ENCODE measurements at places on chromosomes 5 and 9. TPM values are rescaled to one million over a fixed set of nuclear protein-coding genes. Genes with fewer than 3 reads are reported as not detected.

DNA sequence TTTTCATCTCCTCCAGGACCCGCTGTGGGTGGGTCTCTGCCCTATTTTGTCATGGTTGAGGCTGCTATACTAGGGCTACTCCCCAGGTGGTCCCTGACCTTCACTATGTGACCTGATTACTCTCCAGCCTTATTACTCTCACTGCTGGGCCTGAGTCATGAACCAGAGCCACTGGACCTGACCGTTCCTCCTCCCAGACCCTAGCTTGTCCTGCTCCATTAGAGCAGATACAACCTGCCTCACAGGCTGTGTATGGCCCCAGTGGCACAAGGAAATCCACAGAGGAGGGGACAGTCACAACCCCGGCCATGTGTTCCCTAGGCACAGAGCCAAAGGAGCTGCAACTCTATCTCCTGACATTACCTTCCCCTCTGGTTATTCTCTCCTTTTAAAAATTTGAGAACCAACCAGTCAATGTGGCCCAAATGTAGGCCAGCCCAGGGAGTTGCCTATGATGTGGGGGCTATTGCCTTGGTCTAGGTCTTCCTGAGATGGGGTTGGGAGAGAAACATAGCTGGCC lies 96.0 kb upstream of the FSTL4 start:
- H3K4me1 ChIP-seq, result no peaks in the 10 kb centered on the region
- no peak for DNase-seq
- H3K4me3 ChIP-seq, result no peak overlapping the region
- H3K27ac ChIP-seq, result no peak overlapping the region

GRCh38 chr9:105363837-105364236 lies 84.0 kb upstream of the FSD1L start:
- H3K4me3 ChIP-seq, result no peak overlapping the region
- H3K4me1 ChIP-seq, result peaks cover 10% of the 10 kb centered on the region
- peaks cover 15% of the 10 kb centered on the region for H3K36me3 ChIP-seq
- no peaks in the 10 kb centered on the region for H3K27me3 ChIP-seq

DNA sequence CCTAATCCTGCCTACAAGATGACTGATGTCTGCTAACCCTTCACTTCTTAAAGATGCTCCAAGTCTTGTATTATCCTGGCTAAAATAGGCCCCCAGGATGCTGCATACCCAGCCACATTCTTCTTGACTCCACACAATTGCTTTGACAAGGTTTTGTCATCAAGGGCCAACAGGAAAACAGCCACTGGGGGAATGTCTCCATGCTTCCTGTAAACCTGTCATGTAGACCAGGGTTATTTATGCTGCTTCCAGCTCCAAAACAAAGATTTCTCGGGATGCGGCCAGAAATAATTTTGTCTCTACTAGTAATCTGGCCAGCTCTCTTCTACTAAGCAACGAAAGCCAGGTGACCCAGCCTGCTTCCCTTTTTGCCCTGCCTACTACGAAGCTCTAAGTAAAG lies 53.8 kb downstream of the SHB start:
- DNase-seq, result no peak
- peaks cover 46% of the 10 kb centered on the region for H3K4me1 ChIP-seq
- H3K27ac ChIP-seq, result no peak overlapping the region
- no peak overlapping the region for H3K4me3 ChIP-seq
- H3K36me3 ChIP-seq, result no peaks in the 10 kb centered on the region

The GRXCR2 gene
- total RNA-seq, result not detected

The SLC34A1 gene
- not detected for total RNA-seq

DNA sequence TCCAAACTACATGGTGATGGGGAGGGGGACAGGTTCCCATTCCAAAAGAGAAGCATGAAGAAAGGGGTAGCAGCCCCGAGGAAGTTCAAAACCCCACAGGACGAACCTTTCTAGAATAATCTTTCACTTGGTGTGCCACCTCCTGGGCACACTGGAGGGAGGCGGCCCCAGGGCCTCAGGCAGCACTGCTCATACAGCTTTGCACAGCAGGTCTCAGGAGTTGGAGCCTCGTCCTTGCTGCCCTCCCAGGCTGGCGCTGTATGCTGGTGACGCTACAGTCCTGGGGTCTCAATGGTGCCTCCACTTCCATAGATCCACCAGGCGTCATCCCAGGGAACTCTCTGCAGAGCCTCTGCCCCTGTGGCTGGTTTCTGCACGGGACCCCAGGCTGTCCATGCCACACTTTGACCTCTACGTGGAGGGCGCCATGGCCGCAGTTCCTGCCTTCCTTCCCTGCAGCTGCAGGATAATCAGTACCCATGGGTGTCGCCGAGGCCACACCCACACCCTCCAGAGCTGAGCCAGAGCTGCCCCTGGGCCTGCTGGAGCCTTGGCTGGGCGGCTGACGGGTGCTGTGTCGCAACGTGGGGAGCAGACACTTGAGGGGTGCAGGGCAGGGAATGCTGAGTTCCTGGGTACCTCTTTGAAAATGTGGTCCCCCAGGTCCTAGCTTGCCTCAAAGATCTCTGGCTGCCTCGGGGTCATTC lies 95.3 kb downstream of the COL5A1 start:
- DNase-seq, result no peak
- H3K27ac ChIP-seq, result no peak overlapping the region
- peaks cover 44% of the 10 kb centered on the region for H3K36me3 ChIP-seq

GRCh38 chr5:15566789-15567188 lies 66.8 kb downstream of the FBXL7 start:
- H3K4me3 ChIP-seq, result no peak overlapping the region
- peaks cover 13% of the 10 kb centered on the region for H3K4me1 ChIP-seq
- DNase-seq, result peak; percentile 42
- H3K27me3 ChIP-seq, result no peaks in the 10 kb centered on the region
- no peak overlapping the region for H3K27ac ChIP-seq

The PCDHGA8 gene
- 0.86 TPM for total RNA-seq
